ENCODE measurements at places on chromosomes 3 and 15.

GRCh38 chr3:66082679-66083078 is 44.0 kb upstream of the MAGI1 start:
- no peak for DNase-seq

DNA sequence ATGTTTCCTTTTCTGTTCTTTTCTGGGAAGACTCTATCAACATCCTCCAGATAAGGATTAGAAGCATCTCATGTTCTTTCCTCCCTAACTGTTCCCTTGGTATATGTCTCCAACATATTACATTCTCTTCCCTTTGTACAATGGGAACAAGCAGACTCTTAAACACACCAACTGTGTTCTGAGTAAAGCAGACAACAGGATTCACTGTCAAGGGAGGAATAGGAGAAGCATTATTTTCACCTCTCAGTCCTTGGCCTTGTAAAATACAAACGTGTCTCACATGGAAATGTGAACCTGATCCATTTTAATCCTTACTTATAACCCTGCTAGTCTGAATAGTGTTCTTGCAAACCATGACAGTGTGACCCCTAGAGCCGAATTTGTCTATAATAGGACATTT is 19.6 kb downstream of the GYG1 start:
- DNase-seq = no peak

GRCh38 chr15:80923668-80924067 is 66.0 kb downstream of the MESD start:
- peak; percentile 8 for DNase-seq

DNA sequence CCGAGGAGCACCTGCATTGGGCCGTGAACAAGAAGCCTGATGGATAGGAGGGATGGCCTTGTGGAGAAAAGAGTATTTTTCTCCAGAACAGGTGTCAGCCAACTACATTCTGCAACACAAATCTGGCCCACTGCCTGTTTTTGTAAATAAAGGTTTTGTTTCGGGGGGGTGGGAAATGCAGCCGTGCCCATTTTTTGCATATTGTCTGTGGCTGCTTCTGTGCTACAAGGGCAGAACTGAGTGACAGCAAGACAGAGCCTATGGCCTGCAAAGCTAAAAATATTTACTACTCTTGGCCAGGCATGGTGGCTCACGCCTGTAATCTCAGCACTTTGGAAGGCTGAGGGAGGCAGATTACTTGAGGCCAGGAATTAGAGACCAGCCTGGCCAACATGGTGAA is 95.9 kb upstream of the AKAP13 start:
- no peak for DNase-seq

DNA sequence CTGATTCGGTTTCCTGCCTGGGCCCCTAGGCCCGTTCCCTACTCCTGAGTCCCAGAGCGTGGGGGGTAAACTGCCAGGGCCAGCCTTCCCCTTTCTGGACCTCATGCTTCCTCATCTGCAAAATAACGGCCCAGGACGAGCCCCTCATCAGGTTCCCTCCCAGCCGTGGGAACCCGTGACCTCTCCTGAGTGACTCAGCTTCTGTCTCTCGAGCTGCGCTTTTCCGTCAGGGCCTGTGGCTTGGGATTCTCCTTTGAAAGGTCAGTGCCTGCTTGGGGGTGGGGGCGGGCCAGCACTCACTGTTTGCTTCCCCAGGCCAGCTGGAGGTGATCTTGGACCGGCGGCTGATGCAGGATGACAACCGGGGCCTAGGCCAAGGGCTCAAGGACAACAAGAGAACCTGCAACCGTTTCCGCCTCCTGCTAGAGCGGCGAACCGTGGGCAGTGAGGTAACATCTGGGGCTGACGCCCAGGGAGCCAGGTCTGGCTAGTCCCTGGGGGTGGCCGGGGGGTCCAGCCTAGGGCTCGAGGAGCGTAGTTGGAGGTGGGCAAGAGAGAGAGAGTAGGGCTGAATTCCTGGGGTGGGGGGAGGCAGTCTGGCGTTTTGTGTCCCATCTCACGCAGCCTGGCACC is 12.8 kb downstream of the MAN2A2 start:
- no peak for DNase-seq

- no peak for DNase-seq
Observed at GRCh38 chr15:69380726-69381105, 33.4 kb upstream of the KIF23 start.

GRCh38 chr3:52695798-52696671 is 9.6 kb downstream of the GLT8D1 start:
- no peak for DNase-seq

GRCh38 chr15:60043744-60044435 is 39.8 kb downstream of the FOXB1 start:
- DNase-seq = no peak

- DNase-seq = peak; percentile 93
Observed at GRCh38 chr15:39127925-39128617, 452.8 kb upstream of the THBS1 start.

- DNase-seq = no peak
Observed at GRCh38 chr3:153972862-153973261, 148.3 kb upstream of the ARHGEF26 start.

All from EL (cell line).